ENCODE measurements at places on chromosomes 4 and X.
A peak's percentile ranks its signal among the peaks of the same experiment; 100 is the strongest.

DNA sequence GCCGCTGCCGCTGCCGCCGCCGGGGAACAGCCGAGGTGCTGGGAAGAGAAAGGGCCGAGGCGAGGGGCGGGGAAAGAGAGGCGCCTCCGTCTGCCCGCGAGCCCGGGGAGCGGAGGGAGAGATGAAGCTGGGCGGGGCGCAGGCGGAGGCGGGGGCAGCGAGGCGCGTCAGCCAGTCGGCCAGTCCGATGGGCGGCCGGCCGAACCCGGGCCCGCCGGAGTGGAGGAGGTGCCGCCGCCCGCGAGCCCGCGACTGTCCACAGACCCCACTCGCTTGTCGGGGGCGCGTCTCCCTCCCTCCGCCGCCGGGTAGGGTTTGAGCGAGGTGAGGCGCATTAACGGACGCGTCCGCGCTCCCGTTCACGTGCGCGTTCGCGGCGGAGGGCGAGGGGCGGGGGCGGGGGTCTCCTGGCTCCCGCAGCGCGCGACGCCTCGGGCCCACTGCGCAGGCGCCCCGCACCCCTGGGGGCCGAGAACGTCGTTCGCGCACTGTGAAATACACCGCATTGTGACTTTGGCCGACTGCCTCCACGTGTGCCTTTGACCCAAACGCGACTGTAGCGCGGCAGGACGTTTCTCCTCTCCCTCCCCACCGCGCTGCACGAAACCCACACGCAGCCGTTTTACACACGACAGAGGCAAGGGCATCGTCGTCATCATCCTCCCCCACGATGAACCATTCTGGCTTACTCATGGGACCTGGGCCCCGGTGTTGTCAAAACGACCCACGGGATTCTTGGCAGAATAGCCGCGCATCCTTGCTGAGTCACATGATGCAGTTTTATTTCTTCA lies at the start of gene NUDT11:
TSS of gene NUDT11 (minus strand) at position 92 of the 791 bp plus-strand sequence. CDS start 148 bp downstream, outside the sequence.
- peak; percentile 21 for DNase-seq

DNA sequence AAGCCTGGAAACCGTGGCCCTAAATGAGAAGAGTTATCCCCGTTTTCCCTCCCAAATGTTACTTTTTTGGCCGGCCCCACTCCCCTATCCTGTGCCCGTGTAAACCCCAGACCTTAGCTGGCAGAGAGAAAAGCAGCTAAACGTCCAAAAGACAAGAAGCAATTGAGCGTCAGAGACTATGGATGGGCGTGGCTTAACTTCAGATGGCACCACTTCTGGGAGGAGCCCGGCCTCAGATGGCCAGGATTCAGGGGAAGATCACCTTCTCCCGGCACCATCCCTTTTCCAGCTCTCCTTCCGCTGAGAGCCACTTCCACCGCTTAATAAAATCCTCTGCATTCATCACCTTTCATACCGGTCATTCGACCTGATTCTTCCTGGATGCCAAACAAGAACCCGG lies 350.1 kb upstream of the PCDH7 start:
- DNase-seq, result no peak

DNA sequence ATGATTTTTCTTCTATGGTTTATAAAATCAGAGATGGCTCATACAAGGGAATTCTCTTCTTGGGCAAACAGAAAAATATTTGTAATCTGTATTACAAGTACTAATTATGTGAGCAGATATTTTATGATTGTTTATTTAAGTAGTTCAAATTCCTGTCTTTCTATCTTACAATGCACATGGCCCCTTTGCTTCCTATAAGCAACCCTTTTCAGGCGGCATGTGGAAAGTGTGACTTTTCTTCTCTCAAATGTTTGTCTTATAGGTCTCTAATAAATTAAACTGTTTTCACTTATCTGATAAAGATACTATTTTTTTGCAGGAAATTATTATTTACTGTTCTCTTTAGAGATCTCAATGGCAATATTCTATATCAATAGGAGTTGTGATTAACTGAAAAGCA lies 259.3 kb upstream of the MAGEB18 start:
- DNase-seq, result no peak

GRCh38 chr4:121562811-121563210 lies 134.0 kb downstream of the ANXA5 start:
- no peak for DNase-seq

DNA sequence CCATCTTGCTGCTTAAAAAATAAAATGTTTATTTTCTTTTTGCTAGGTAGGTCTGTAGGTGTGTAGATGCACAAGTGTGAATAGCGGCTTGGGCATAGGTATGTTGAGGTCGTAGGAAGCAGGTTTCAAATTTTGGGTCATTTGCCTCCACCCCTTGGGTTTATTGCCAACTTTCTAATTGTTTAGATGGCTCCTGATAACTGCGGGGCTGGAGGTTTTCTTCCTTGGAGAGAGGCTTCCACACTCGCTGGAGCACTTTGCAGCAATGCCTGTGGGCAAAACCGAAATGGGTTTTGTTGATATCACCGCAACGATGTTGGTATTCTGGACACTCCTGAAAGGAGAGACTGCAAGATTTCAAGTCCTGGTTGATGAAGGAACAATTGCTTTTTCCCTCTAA lies 3.9 kb upstream of the POU4F2 start:
- DNase-seq, result no peak

DNA sequence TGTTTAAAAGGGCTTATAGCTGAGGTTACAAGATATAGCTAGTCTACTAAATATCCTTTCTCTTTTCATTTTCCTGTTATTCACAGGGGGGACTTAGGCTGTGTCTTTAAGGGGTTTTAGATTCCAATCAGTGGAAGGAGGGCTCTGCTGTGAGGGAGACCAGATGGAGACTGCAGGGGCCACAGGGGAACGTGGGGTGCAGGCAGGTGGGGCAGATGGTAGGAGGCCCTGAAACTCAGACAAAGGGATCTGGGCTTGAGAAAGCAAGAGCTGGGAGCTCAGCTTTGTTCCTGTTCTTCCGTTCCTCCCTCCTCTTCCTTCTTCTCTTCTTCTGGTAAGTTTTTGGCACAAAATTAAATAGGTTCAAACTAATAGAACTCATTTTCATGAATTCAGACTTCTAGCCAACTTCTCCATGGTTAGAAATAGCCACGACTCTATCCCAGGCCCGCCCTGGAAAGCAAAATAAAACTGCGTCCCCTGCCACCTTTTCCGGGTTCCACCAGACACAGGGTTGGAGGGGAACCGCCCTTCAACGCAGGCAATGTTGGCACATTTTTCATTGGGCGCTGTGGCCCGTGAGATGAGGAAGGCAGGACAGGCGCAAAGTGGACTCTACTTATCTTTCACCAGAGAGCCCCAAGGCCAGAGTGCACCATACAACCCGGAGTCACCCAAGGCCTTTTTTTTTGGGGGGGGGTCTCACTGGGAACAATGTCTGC lies 3.5 kb upstream of the TMSB4X start:
- no peak for DNase-seq

- DNase-seq, result no peak
These were observed 126.0 kb downstream of the GRIA3 start for GRCh38 chrX:123310112-123310511.

GRCh38 chr4:118981171-118981838 lies 92.7 kb downstream of the SYNPO2 start:
- DNase-seq, result no peak

- no peak for DNase-seq
These were observed 200.4 kb downstream of the MAB21L2 start for GRCh38 chr4:150782311-150782710.

DNA sequence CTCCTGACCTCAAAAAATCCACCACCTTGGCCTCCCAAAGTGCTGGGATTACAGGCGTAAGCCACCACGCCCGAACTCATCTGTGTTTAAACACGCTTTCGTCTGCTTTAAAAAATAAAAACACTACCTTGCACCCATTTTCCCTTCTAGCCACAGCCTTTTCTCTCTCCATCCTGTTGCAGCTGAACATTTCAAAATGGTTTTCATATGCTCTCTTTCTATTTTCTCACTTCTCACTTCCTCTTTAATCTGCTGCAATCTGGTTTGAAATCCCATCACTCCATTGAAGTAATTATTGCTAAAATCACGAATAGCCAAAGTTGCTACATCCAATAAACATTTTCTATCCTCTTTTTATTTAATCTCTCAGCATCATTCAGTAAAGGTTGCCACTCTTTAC lies 70.0 kb downstream of the DCHS2 start:
- no peak for DNase-seq

DNA sequence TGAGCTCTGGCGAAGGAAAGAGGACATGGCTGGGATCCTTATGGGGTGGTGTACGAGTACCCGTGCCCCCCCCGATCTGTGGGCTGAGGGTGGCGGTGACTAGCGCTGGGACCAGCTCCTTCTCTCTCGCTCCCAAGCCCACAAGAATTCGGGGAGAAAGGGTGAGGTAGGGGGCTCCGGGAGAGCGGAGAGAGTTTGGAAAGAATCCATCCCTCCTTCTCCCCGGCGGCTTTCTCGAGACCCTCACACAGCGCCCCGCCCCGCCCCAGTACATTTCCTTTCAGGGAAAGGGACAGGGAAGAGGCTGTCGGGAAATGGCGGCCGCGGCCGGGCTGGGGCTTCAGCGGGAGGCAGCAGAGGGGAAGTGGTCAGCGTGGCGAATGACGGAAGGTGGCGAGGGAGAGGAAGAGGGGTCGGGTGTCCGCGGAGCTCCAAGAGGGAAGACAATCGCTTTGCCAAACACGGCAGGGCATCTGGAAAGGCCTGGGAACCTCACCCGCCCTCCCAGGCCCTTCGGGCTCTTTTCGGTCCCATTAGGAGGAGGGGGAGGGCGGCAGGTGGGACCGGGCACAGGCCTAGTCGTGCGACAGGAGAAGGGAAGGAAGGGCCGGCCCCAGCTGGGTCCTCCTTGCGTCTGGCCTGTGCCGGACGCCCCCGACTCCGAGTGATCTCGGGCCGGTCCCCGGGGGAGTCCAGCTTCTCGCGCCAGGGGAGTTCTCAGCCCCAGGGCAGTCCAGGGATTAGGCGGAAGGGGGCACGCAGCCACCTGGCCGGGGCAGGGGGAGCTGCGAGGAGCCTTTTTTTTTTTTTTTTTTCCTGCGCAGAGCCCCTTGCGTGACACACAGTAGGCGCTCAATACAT lies 10.2 kb downstream of the HNRNPH2 start:
- DNase-seq, result peak; percentile 46

GRCh38 chrX:105910563-105911105 lies 88.3 kb downstream of the NRK start:
- DNase-seq, result no peak

GRCh38 chr4:1323635-1324442 lies 23.2 kb upstream of the UVSSA start:
- DNase-seq, result no peak

Data from activated B cell treated with CpG ODN at 0.5 μM for 24 hours (primary cell).